HCT116 (cell line): ENCODE measurements at places on chromosomes 3 and 15. TPM values are rescaled to one million over a fixed set of nuclear protein-coding genes. Genes with fewer than 3 reads are reported as not detected.

- DNase-seq = no peak
Measured at GRCh38 chr3:172275586-172275985, 172.7 kb downstream of the GHSR start.

GRCh38 chr3:116870379-116870778 lies 160.8 kb downstream of the TUSC7 start:
- DNase-seq = no peak

- no peak for DNase-seq
Measured at GRCh38 chr3:107769882-107770281, 247.1 kb downstream of the BBX start.

- DNase-seq = no peak
Measured at GRCh38 chr15:90234096-90234988, at the start of gene GDPGP1. GDPGP1 (plus strand) TSS chr15:90234209; CDS start chr15:90240909, 6,700 bp downstream.

GRCh38 chr3:122516846-122517360 lies 2.2 kb upstream of the KPNA1 start:
- DNase-seq = no peak

DNA sequence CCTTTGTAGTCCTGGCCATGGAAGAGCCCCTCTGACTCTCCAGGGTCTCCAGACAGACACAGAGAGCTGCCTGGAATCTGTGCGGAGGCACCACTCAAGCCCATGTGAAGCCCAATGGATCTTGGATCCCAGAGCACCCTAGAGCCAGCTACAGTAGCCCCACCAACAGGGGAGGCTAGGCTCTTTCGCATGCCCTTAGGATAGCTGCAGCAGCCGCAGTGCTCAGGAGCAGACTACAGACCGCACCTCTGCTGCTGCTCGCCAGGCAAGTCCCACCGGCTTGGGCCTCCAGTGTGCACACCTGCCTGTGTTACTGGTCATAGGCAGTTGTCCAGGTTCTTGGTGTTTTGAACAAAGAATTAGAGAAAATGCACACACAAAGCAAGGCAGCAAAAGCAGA lies 131.6 kb downstream of the SPATA16 start:
- no peak for DNase-seq

- DNase-seq = no peak
Measured at GRCh38 chr3:152455989-152456388, 187.3 kb downstream of the MBNL1 start.

DNA sequence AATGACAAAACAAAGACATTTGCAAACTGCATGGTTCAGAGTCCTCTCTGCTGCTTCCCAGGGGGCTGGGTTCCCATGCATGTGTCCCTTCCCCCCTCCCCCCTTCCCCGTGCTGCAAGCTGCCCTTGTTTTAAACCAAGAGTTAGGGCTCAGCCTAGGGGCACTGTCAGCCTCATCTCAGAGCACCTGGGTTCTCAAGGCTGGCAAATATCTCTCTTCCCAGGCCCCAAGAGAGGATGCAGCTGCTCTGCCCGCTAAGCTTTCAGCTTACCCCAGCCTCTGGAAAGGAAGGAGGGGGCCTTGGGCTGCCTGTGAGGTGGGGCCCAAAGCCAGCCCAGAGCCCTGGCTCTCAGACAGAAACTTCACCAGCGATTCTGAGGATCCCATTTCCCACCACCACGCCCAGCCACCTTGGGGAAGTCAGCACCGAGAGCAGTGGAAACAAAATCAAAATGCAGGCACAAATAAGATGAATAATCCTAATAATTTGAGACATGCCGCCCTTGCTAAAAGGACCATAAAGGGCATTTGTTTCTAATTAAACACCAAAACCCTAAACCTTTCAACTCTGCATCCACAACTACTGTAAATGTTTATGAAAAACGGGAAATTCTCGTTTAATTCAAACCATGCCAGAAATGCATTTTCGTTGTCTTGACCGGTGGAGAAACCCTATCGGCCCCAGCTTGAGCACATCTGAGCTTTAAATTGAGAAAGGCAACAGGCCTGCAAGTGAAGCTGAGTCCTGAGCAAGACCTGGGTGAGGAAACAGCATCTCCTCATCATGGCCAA lies 67.7 kb upstream of the WNT5A start:
- DNase-seq = no peak

- DNase-seq = no peak
Measured at GRCh38 chr3:4038351-4038750, 239.1 kb downstream of the LRRN1 start.

- peak; percentile 86 for DNase-seq
Measured at GRCh38 chr3:196518966-196519717, 4.0 kb upstream of the SMCO1 start.

DNA sequence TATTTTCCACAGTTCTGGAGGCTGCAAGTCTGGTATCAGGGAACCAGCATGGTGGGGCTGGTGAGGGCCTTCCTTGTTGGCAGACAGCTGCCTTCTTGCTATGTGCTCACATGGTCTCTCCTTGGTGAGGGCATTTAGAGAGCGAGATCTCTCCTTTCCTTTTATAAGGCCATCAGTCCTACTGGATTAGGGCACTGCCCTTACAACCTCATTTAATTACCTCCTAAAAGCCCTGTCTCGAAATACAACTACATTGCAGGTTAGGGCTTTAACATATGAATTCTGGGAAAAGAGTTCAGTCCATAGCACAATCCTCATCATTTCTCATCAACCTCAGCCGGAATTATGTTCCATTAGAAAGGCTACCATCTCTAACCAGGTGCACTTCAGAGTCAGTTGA lies 21.9 kb downstream of the ISL2 start:
- DNase-seq = no peak

DNA sequence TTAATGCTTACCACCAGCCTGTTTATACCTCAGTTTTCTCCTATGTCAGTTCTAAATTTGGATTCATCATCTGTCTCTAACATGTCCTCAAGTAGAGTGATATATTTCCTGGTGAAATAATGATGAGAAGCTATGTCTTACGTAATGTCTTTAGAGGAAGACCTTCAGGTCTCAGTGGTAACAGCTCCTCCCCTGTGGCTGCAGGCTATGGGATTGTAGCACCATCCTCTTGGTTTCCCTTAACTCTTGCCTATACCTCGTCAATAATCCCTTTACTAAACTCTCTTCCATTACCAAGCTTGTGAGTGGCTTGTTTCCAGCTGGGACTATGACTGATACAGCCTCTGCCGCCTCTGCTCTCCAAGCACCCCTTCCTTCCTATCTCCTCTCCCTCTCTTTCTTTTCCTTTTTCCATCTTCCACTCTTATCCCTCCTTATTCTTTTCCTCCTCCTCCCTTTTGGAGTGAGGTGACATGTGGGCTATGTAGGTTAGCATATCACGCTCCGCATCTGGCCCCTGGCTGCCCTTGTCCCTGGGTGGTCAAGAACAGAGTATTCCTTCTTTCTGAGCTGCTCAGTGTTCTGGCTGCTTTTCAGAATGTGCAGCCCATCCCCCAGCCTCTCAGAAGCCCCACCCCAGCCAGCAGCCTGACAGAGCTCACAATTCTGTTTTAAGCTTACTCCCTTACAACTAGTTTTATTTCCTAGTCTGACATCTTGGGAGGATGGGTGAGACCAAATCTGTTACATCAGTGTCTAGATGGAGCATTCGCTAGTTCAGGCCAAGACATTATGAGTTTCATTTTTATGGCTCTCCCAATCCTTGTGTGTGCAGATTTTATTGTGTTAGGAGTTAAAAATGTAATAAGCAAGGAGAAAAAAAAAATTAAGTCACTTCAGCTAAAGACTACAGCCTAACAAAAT lies 75.0 kb upstream of the RNU6-1 start:
- DNase-seq = no peak

GRCh38 chr3:113551820-113552219 lies 19.5 kb downstream of the SIDT1 start:
- no peak for DNase-seq

DNA sequence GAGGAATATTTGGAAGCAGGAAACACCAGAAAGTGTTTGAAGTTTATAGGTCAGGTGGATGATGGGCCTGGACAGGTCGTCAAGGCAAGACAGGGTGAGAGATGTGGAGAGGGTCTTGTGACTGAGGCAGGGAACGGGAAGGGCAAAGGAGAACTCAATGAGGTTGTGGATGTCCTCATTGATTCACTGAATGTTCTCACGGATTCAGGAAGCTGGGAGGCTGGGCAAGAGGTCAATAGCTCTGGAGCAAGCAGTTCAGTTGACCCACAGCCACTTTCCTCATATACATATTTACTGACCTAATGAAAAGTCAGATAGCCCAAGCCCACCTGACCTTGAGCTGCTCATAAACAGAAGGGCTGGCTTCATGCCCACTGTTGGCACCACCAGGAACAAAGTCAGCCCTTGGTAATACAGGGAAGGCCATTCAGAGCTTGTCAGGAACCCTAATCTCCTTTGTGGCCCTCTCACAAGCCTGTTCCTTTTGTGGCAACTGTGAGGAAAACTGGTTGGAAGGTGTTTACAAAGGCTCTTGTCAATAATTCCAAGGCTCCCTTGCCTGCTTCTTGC lies 31.6 kb downstream of the ARRDC4 start:
- DNase-seq = no peak

DNA sequence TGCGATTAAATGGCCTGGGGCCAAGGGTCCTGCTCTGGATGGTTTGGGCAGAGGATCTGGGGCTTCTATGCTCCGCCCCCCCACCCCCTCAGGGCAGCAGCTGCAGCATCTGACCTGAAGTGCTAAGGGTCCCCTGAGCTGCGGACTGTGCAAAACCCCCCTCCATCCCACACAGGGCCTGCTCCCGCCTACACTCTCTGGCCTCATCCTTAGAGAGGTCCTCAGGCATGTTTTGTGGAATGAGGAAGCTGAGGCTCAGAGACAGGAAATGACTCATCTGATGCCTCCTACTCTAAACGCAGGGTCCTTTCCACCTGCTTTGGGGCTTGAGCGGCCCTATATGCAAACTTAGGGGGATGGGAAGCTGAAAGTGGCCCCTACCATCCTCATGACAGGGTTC lies 59.5 kb upstream of the CTSH start:
- peak; percentile 48 for DNase-seq

DNA sequence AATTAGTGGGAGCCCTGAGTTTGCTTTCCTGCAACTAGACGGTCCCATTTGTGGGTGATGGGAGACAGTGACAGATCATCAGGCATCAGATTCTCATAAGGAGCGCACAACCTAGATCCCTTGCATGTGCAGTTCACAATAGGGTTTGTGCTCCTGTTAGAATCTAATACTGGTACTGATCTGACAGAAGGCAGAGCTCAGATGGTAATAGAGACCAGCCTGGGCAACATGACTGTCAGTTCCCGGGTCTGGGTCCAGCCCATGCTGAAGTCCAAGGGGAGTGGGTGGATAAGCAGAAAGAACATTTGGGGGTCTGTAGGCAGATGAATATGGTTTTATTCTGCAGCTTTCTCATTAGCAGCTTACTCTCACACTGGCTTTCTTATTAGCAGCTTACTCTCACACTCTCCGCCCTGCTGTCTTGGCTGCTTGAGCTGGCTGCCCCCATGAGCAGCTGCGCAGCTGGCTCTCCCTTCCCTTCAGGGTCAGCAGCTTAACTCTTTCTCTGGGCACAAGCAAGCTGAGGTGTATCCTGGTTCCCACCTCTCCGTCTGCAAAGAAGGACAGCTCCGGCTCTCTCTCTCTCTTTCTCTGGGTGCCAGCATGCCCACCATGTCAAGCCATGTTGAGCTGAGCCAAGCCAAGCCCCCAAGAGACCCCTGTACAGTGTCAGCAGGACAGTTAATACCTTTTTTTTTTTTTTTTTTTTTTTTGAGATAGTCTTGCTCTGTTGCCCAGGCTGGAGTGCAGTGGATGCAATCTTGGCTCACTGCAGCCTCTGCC lies 46.5 kb downstream of the KLHDC8B start:
- DNase-seq = no peak

- no peak for DNase-seq
Measured at GRCh38 chr3:178129109-178129508, 407.1 kb upstream of the KCNMB2 start.

GRCh38 chr15:65033659-65034269 lies 4.3 kb upstream of the MTFMT start:
- peak; percentile 31 for DNase-seq

GRCh38 chr15:87736401-87736800 lies 520.1 kb downstream of the NTRK3 start:
- DNase-seq = no peak

- no peak for DNase-seq
Measured at GRCh38 chr3:6229778-6230410, 631.0 kb upstream of the GRM7 start.

GRCh38 chr3:195224980-195225580 lies 45.9 kb downstream of the XXYLT1 start:
- no peak for DNase-seq

- no peak for DNase-seq
Measured at GRCh38 chr3:122586773-122587485, 9.5 kb downstream of the PARP15 start.

DNA sequence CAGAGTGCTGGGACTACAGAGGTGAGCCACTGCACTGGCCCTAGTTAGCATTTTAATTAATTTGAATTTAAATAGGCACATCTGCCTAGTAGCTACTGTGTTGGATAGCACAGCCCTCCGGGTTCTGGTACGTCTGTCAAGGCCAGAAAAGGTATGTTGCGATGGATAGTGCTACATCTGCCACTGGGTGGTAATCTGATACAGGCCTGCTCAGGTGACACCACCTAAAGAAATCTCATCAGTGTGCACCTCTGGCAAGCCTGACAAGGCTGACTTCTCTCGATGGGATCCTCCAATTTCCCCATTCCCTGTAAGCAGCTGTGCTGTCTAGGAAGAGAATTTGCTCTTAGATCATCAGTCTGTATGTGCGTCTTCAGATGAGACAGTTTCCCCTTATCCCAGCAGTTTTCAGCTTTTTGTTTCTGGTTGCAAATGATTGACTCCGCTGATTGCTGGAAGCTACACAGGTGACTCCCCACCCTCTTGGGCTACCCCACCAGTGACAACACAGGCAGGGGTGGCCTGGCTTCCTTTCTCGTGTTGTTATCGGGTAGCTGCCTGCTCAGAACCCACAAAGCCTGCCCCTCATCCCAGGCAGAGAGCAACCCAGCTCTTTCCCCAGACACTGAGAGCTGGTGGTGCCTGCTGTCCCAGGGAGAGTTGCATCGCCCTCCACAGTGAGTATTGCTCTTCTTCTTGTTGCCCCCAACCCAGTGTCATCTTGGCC lies at the start of gene CCR9:
TSS of gene CCR9 (plus strand) at position 565 of the 727 bp plus-strand sequence. CDS start 8,391 bp downstream, outside the sequence.
- no peak for DNase-seq

GRCh38 chr15:61184431-61184830 lies 44.7 kb downstream of the RORA start:
- DNase-seq = no peak

Gene A4GNT
- total RNA-seq = not detected

Gene COL7A1
- 11.4 TPM for total RNA-seq

Gene SLC2A2
- total RNA-seq = not detected

Gene NLGN1
- not detected for total RNA-seq

Gene SKOR1
- 0.81 TPM for total RNA-seq

Gene FLNB
- 116 TPM for total RNA-seq

Gene SAMMSON
- total RNA-seq = not detected

Gene CD200
- total RNA-seq = not detected

Gene WDR49
- total RNA-seq = 0.34 TPM

Gene CSPG4
- 18.1 TPM for total RNA-seq

Gene CFAP91
- 0.96 TPM for total RNA-seq

Gene INSYN1
- total RNA-seq = 2.0 TPM

Gene BAHD1
- 25.0 TPM for total RNA-seq

Gene PLA2G4E
- total RNA-seq = not detected

Gene ARGFX
- not detected for total RNA-seq

Gene SCN11A
- 0.05 TPM for total RNA-seq

Gene GP9
- not detected for total RNA-seq
